Nephron progenitor cell (in vitro differentiated cells): ENCODE measurements at places on chromosomes 12 and 14.
A peak's percentile ranks its signal among the peaks of the same experiment; 100 is the strongest.

DNA sequence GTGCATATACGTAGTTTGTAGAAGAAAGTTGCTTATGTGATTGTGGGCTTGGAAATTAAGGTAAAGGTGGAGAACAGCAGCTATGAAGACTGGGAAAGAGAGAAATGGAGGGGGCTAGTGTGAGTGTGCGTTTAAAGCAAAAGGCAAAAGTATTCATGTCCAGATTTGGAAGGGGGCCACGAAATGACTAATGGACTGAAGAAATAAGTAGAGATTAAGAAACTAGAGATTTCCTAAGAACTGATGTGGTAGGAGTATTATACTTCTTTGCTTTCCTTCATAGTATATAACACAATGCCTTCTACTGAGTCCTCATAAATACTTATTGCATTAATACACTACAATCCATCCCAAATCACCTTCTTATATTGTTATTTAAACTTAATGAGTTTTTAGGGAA lies 298.6 kb upstream of the NOVA1 start:
- DNase-seq = no peak

DNA sequence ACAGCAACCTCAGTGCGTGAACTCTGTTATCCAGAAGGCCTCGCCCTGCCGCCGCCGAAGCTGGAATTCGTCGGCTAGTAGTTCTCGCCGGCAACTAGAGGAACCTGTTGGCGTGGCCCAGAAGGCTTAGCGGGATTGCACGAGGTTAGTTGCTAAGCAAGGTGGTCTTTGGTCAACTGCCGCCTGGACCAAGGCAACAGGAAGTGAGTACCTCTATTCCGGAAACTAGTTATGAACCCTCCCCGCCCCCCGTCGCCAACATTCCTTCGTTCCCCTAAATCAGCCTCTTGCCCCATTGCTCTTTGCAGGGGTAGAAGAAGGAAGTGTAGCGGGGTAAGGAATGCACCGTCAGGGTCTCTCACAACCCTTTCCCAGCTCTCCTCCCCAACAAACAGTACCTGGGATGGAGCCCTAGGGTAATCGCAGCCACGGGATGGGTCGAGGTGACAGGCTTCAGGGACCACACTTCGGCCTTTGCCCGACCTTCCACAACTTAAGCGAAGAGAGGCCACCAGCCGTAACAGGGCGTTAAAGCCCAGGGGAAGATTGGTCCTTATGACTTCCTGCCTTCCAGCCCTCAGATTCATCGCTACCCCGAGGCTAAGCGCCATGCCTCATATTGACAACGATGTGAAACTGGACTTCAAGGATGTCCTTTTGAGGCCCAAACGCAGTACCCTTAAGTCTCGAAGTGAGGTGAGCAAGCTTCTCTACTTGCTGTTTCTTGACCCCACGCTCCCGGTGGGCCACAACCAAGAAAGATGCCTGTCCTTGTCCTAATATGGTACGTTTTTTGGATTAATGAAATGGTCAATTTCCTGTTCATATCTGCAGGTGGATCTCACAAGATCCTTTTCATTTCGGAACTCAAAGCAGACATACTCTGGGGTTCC lies at the start of gene GMPR2:
Gene GMPR2 (plus strand): TSS at position 285 of the 893 bp plus-strand sequence. CDS start 325 bp downstream, at position 610.
- no peak for DNase-seq

- DNase-seq = peak; percentile 18
These were observed 218.3 kb upstream of the DAAM1 start for GRCh38 chr14:58969951-58970751.

GRCh38 chr12:96263449-96263902 lies 69.3 kb downstream of the ELK3 start:
- DNase-seq = no peak

DNA sequence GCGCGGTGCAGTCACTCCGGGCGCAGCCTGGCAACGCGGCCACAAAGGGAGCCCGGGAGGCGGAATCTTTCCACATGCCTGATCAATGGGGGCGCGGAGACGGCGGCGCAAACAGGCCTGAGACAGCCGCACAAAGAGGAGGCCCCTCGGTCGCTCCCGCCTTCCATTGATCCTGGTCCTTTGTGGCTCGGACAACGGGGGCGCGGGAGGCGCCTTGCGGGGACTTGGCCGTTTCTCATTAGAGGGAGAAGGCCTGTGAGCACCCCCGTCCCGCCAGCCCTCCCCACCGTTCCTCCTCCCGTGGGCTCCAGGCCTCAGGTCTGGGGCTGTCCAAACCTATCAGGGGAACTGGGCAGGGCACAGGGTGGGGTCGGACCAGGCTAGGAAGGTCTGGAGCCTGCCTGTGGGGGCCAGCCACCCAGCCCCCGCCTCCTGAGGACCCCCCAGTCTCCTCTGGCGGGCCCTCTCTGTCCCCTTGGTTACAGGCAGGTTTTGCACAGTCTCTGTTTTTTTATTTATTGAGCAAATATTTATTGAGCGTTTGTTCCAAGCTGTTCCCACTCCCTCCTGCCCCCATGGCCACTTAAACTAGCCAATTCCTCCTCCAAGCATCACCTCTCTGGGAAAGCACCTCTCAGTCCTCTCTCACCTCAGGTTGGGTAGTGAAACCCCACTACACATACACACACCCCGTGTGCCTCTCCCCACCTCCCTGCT lies 29.0 kb upstream of the MSI1 start:
- no peak for DNase-seq

- DNase-seq = no peak
These were observed 1.3 kb downstream of the ST8SIA1 start for GRCh38 chr12:22333186-22333712.

DNA sequence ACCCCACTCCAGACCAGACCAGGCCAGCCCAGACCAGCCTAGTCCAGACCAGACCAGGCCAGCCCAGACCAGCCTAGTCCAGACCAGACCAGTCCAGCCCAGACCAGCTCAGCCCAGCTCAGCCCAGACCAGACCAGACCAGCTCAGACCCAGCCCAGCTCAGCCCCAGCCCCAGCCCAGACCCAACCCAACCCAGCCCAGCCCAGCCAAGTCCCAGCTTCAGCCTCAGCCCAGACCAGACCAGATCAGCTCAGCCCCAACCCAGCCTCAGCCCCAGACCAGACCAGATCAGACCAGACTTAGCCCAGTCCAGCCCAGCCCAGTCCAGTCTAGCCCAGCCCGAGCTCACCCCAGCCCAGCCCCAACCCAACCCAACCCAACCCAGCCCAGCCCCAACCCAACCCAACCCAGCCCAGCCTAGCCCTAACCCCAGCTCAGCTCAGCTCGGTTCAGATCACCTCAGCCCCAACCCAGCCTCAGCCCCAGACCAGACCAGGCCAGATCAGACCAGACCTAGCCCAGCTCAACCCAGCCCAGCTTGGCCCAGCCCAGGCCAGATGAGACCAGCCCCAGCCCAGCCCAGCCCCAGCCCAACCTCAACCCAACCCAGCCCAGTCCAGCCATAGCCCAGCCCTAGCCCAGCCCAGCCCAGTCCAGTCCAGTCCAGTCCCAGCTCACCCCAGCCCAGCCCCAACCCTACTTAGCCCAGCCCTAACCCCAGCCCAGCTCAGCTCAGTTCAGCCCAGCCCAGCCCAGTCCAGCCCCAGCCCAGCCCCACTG lies 204.7 kb downstream of the BCL11B start:
- no peak for DNase-seq

DNA sequence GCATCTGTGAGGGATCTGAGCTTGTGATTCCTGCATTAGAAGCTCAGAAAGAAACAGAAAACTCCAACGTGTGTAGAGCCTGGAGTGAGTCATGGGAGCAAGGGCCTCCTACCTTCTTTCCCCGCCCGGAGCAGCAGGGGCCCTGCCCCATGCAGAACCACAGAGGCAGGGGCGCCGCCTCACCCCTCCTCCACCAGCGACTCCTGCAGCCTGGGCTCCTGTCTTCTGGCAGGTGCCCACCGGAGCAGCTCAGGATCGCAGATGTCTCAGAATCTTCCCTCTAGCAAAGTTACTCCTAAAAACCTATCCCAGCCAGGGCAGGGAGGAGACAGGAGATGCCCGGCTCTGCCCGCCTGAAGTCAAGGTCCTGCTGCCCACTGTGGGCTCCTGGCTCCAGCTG lies 58.7 kb downstream of the STX2 start:
- DNase-seq = no peak

- no peak for DNase-seq
These were observed 56.4 kb upstream of the GRIP1 start for GRCh38 chr12:66735275-66735674.

DNA sequence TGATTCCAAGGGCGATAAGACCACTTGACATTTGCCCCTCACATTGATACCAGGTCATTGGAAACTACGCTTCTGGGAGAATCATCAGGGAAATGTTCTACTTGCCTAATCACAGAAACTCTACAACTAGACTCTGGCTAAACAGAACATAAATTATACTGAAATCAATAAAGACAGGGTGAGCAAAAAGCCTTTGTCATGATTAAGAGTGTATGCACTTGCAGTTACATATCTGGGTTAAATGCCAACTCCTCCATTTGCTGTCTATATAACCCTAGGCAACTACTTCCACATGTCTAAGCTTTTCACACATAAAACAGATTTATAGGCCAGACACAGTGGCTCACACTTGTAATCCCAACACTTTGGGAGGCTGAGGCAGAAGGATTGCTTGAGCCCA lies 125.7 kb downstream of the PHLDA1 start:
- no peak for DNase-seq
